Jurkat, Clone E6-1 (cell line): ENCODE measurements at places on chromosomes 7 and 10.

DNA sequence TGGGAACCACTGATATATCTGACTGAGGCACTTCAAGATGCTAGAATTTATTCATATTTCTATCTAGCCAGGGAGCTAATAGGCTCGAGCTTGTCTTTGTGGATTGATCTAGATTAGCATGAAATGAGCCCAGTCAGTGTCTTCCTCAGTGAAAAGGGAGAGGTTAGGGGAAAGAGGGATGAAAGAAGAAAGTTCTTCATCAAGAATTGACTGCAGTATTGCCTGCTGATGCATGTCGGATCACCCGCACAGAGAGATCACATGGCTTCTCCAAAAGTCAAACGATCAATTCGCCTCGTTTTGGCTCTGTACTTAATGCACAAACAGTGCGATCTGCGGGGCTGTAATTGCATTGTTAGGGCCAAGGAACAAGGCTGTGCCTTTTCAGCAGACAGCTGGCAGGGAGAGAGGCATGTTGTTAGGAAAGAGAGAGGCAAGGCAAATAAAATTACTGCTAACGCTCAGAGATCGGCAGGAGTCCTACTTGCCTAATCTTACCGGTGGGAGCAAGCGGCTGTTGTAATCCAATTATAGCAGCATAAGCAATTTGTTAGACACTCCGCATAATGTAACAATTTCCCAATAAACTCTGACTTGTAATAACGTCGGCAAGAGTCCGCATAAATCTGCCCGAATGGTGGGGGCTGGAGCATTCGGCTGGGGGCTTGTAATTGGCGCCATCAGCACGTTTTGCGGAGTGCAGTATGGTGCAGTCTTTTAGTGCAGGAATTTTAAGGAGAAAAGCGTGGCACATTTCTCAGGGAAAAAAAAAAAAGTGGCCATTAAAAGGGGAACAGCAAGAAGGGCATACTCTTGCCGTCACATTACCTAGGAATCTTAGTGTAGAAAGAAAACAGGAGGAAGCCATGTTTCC lies 102.1 kb downstream of the POLL start:
- no peak for DNase-seq

DNA sequence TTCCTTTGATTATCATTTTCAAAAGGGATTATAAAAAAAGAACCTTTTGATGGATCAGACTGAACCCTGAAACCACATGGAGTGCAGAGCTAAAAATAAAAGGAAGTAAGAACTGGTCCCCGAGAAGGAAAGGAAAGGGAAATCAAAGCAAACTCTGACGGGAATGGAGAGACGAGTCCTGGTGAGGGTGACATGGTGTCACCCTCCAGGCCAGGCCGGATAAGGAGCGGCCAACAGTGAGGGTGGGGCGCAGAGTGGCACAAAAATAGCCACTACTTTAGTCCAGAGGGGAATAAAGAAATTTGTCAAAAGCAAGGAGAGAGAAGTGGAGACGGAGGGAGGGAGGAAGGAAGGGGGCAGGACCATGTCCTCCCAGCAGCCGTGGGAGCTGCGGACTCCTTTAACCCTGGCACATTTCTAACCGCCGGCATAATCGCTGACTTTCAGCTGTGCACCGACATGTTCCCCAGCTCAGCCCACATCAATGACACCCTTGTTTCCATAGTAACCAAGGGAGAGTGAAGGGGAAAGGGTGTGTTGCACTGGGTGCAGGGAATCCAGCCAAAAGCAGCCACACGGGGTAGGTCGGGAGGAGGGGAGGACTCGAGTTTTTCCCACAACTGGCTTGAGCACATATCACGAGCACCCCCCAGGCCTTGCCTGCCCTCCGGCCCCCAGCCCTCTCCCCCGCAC lies 29.7 kb downstream of the TRIM8 start:
- DNase-seq: peak; percentile 99

GRCh38 chr7:3112479-3113134 lies 68.9 kb upstream of the CARD11 start:
- DNase-seq: peak; percentile 58

- no peak for DNase-seq
Measured at GRCh38 chr10:17882557-17882956, 69.2 kb upstream of the SLC39A12 start.

GRCh38 chr10:52481986-52482555 lies 168.0 kb downstream of the DKK1 start:
- no peak for DNase-seq

GRCh38 chr10:29667191-29667590 lies 32.4 kb upstream of the SVIL start:
- DNase-seq: no peak

DNA sequence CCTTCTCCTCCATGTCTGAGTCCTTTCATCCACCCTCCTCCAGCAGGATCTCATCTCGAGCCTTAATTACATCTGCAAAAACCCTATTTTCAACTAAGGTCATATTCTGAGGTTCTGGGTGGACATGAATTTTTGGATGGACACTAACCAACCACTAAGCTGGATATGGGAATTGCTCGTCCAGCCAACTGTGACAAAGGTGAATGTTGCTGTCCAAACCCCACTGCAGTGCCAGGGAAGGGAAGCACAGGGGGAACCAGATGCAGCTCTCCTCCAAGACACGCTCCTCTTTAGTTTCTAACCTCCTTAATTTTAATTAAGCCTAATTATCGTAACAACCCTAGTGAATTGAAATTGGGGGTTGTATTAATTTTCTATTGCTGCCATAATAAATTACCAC lies 65.1 kb upstream of the EBF3 start:
- no peak for DNase-seq

DNA sequence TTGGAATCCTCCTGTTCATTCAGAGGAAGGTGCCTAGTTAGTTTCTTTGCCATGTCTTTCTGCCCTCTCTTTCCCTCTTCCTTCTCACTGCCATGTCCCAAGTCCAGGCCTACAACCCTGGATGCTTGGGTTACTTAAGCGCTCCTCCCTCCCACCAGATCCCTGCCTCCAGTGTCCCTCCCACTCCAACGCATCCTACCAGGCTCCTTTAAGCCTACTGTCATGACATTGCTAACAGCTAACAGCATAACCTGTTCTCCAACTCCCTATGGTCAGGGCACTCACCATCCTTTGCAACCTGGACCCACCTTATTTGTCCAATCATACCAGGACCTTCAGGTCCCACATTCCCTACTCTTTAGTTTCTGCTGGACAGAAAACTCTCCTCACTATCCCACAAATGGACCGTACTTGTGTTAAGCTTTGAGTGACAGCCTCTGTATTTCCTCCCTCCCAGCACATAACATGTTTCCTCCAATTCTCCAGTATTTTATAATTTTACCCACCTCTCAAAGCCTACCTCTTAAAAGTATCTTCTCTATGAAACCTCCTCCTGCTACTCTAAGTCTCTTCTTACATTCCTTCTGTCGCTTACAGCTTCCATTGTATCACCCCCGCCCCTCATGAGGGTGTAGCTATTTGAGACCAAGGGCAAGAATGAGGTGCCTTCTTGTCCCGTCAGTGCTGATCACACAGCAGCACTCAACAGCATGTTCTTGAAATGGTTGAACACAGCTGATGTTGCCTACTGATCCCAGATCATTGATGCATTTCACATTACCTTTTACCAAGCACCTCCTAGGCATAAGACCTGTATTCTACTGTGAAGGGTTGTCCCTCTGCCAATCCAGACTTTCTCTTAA lies 1.7 kb downstream of the BLNK start:
- no peak for DNase-seq

GRCh38 chr7:861222-861621 lies 15.1 kb upstream of the GET4 start:
- no peak for DNase-seq

- DNase-seq: no peak
Measured at GRCh38 chr10:91460681-91461080, 50.5 kb downstream of the HECTD2 start.

- no peak for DNase-seq
Measured at GRCh38 chr7:137850571-137850970, 3.8 kb upstream of the DGKI start.

GRCh38 chr7:134018306-134018705 lies 108.8 kb upstream of the LRGUK start:
- DNase-seq: no peak

DNA sequence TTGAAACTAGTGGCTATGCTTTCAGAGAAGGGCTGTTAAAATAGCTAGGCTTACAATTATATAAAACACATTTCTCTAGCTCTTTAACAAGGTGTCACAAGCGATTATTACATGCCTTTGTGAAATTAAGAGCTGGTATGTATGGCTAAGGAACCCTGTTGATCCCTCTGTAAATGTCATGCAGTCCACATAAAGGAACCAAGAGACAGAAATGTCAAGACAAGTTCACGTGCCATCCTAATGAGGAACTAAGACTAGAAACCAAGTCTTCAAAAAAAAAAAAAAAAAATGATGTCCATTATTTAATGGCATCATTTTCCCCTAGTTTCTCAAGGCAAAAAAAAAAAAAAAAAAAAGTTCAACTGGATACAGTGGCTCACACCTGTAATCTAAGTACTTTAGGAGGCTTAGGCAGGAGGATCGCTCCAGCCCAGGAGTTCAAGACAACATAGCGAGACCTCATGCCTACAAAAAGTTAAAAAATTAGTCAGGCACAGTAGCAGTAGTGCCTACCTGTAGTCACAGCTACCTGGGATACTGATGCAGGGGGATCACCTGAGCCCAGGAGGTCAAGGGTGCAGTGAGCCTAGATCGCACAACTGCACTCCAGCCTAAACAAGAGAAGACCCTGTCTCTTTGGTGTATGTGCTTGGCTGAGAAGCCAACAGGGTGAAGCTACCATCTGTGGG lies 63.4 kb downstream of the SRPK2 start:
- no peak for DNase-seq

DNA sequence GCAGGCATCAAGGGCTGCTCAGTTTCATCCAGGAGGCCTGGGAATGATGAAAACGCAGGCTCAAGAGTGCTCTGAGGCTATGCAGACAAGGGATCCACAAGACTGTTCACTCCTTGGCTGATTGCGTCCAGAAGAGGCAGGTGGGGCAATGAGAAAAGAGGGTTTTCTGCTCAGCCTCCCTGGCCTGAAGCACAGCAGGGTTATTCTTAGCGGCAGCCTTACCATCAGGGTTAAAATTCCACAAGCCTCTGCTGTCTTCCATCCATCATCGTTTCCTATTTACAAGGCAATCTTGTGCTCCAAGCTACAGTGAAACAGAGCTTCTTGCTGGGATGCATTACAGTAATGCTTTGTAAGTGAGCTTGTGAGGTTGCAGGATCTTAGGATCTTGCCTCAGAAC lies 129.4 kb upstream of the SHH start:
- no peak for DNase-seq

- peak; percentile 40 for DNase-seq
Measured at GRCh38 chr7:95501261-95501832, 15.6 kb downstream of the ASB4 start.

- DNase-seq: no peak
Measured at GRCh38 chr7:30231271-30231670, 53.1 kb upstream of the ZNRF2 start.

- peak; percentile 64 for DNase-seq
Measured at GRCh38 chr7:155007947-155008346, 5.0 kb upstream of the PAXIP1 start.

GRCh38 chr10:121687095-121687813 lies 89.0 kb upstream of the FGFR2 start:
- DNase-seq: no peak

DNA sequence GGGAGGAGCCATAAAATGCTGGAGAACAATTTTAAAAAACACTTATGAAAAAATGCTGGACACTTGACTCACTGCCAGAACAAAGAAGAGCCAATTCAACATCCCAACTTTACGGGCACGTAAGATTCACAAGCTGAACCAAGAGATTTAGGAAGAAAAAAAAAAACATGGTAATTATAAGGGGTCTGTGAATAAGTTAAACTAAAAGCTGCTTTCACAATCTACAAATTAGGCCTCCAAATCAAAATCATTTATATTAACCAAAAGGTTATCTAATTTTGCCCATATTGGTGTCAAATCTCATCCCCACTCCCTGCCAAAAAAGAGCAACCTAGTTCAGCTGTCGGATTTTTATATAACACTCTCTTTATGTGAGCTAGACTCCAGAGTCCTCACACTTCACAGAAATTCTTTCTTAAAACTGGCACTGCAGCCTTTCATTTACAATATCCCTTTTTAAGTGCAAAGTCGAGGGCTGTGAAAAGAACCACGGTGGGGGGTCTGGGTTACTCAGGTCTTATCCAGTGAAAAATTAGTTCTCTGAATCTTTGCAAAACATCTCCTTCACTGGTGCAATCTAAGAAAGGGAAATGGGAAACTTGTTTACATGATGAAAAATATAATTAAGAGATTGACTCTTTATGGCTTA lies 30.4 kb upstream of the DGKI start:
- no peak for DNase-seq

- DNase-seq: no peak
Measured at GRCh38 chr10:3813986-3814837, 29.2 kb upstream of the KLF6 start.

GRCh38 chr7:104627516-104627915 lies 299.1 kb downstream of the LHFPL3 start:
- DNase-seq: peak; percentile 39

- no peak for DNase-seq
Measured at GRCh38 chr7:25562673-25563182, 334.4 kb upstream of the NPVF start.

DNA sequence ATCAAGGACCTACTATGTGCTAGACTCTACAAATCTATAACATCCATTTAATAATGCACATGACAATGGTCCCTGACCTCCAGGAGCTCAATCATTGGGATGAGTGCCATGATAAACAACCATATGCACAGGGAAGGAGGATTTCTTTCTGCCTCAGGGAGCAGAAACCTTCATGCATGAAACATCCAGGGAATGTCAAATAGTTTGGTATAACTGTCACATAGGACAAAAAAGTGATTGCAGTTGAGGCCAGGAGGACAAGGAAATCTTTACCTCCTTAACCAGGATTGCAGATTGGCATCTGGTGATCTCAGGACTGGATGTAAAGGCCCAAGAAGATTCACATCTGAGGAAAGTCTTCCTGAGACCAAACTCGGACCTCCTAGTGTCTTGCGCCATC lies 993.1 kb downstream of the KCNMA1 start:
- DNase-seq: no peak

DNA sequence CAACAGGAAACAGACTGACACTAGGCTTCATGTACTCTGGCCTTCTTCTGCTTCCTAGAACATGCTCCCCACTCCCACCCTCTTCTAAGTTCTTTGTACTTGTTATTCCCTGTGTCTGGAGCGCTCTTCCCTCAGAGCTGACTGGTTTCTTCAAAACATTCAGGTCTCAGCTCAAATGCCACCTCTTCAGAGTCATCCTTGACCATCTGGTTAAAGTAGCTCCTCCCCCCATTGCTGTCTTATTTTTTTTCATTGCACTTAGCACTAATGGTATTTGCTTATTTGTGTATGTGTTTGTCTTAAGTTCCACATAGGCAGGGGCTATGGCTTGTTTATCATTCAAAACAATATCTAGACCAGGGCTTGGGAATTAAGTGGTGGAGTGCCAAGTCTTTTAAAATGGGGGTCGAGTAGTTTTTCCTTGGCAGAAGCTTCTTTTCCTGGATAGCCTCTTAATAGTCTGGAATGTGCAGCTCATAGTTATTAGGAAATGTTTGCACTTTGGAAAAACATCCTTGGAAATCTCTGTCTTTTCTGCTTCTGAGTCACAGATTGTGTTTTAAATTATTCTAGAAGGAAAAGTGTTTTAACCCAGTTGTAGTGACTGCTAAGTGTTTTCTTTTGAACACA lies 60.0 kb downstream of the RALA start:
- DNase-seq: no peak
